GF-D8 (cell line): ENCODE measurements at places on chromosomes 2 and 18.

- DNase-seq = no peak
Observed at GRCh38 chr2:156687715-156688114, 251.5 kb downstream of the GPD2 start.

DNA sequence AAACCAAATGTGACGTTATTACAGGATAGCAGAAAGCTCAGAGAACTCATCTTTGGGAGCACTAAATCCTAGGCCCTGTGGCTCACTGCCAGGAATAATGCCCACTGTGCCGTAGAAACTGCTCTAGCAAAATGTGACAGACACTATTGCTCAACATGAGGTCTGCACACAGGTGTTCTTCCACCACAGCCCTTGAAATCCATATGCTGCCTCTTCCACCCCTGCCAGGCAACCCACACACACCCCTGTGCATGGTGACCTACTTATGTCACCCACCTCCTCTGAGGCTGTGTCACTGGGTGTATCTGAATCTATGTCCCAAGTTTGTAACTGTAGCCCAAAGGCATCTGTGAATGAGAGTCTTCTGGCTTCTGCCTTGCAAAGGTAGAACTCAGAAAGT, 66.1 kb upstream of the MBOAT2 start:
- no peak for DNase-seq

DNA sequence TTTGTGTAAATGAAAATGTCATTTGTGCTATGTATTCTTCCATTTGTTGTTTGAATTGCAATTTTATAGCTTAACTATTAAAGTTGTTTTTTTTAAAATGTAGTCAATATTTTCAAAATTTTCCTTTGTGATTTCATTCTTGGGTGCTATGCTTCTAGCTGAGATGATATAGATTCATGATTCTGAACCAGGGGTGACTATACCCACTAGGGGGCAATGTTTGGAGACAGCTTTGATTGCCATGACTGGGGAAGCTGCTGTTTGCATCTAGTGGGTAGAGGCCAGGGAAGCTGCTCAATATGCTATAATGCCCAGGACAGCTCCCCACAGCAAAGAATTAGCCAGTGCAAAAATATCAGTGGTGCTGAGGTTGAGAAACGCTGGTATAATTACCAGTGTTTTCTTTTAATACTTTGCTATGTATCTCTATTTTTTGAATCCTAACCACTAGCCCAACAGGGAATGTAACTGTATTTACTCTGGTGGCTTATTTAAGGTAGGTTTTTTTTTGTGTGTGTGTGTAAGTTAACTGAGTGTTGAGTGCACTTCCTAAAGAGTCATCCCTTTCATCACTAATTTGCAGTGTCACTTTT, 99.7 kb downstream of the MEP1B start:
- DNase-seq = no peak

DNA sequence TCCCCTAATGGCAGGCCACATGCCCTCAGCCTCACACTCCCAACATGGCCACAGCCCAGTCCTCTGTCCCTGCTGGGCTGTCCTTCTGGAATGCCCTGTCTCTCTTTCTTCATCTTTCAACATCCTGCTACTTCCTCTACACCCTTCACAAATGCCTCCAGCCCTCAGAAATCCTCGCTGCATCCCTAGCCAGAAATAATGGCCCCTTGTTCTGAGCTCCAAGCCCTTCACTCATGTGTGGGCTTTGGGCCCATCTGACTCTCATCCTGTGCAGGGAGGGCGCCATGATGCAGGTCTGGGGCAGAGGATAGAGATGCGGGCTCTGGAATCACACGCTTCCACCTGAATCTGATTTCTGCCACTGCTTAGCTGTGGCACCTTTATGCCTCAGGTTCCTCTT, 181.9 kb downstream of the TNS1 start:
- no peak for DNase-seq

DNA sequence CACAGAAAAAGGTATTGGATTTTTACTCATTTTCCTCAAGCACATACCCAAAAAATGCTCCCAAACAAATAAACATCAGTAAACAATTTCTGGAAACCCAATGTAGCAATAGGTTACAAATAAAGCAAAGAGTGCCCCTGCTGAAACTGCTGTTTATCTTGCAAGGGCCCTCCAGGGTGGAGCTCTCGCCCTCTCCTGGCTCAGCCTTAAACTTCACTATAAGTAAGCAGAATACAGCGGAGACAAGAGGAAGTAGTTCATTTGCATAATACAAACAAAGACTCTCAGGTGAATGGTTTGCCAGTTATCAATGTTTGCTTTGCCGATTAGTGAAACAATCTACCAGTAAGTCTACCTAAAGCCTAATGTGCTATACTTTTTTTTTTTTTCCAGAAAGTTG, 437.6 kb downstream of the DLGAP1 start:
- DNase-seq = no peak

- no peak for DNase-seq
Observed at GRCh38 chr2:30325600-30326328, 94.4 kb downstream of the LBH start.

- no peak for DNase-seq
Observed at GRCh38 chr2:237178396-237178795, 92.7 kb downstream of the COPS8 start.

GRCh38 chr2:17543848-17544247, 3.4 kb downstream of the VSNL1 start:
- no peak for DNase-seq

GRCh38 chr2:215760557-215760956, 252.8 kb downstream of the MREG start:
- DNase-seq = no peak

GRCh38 chr2:66021296-66021695, 413.6 kb upstream of the MEIS1 start:
- DNase-seq = no peak

GRCh38 chr2:38438883-38439612, 62.0 kb upstream of the ATL2 start:
- DNase-seq = no peak

- no peak for DNase-seq
Observed at GRCh38 chr2:18763338-18763737, 174.0 kb upstream of the NT5C1B start.

- DNase-seq = no peak
Observed at GRCh38 chr2:222440673-222441422, 16.5 kb downstream of the SGPP2 start.

DNA sequence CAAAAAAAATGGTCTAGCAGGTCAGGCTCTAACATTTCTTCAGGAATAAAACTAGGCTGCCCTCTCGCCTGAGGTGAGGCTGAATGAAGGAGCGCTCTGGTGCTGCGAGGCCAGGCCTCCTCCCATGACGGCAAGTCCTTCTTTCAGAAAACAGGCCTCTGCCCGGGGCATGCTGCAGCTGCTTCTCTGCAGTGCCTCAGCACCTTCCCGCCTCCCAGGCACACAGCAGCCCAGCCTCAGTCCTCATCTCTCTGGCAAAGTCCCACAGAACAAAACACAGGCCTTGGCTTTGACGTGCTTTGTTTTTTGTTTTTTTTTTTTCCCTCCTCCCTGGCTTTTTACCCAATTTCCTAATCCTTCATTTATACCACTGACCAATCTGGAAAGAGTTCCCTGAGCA, 74.8 kb downstream of the BCL11A start:
- no peak for DNase-seq

DNA sequence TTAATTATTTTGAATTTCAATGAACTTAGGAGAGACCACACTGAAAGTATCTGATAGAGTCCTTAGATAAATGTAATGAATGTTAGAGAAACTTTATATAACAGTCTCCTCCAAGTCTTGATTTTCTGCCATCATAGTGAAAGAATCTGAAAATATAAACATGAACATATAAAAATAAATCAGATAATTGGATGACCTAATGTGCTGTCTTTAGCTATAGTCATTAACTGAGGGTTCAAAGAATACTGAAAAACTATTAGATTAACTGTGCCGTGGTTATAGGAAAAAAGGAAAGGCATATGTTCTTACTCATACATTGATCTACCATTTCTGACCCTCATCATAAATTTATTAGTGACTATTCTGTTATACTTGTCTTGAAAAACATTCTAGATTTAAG, 47.0 kb upstream of the SPAG16 start:
- no peak for DNase-seq

DNA sequence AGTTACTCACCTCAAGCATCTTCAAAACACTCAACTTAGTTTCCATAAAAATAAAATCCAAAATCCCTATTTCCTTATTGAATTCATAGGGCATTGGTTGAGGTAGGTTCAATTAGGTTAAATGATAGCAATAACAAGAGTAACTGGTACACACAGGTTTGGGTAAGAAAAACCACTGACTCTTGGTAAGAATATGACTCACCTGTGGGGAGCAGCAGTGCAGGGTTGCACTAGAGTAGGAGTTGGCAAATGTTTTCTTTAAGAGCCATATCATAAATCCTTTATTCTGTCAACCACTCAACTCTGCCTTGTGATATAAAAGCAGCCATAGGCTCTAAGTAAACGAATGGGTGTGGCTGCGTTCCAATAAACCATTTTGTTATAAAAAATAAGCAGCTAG, 71.4 kb upstream of the CDH20 start:
- DNase-seq = no peak

DNA sequence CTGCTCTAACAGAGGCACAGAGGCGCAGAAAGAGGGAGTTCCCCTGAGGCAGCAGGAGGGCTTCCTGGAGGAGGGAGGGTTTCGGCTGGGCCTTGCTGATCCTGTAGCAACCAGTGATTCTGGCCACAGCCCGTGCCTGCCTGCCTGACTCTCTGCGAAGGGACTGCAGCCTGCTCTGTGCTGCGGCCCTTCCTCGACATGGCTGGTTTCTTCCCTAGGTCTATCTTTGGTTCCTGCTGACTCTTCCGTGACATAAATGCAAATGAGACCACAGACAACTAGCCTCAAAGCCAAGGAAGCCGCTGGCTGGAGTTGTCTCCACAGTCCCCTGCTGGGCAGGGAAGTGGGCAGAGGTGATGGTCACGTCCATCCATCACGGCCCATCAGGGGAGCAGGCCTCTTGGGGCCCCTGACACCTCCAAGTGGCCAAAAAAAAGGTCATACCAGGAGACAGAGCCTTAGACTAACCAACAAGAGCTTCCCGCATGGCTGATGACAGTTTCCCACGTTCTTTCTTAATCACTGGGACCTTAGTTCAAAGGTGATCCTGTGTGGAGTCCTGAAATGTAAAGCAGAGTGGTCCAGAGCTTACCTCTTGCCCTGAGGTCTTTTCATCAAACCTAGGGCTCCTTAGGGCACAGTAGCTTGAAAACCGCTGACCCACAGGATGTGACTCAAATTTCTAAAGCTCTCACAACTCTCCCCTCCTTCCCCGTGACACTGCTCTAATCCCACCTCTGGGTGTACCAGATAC, 55.3 kb downstream of the HS1BP3 start:
- DNase-seq = no peak

DNA sequence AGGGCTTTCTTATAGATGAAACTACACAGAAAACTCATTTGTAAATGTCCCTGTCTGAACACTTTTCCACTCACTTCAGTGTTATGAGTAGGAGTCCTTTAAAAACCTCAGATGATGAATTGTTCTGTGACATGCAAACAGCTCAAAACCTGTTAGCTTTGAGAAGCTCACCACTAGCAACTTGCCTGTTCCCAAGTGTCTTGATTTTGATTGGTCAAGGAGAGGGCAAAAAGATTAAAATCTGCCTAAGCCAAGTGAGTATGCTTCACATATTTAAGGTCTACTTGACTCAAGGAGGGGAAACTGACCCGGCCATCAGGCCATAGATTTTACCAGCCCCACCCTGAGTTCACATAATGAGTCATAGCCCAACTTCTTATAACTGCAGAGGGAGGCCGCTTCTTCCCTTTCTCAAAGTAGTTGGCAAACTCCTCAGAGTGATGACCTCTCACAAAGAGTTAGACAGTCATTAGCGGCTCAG, 45.2 kb upstream of the MEIS1 start:
- no peak for DNase-seq

- no peak for DNase-seq
Observed at GRCh38 chr2:150165442-150165841, 322.0 kb downstream of the RND3 start.

GRCh38 chr18:47909484-47909883, 21.0 kb downstream of the SMAD2 start:
- no peak for DNase-seq

- no peak for DNase-seq
Observed at GRCh38 chr2:166115589-166115988, 12.2 kb downstream of the SCN1A start.

DNA sequence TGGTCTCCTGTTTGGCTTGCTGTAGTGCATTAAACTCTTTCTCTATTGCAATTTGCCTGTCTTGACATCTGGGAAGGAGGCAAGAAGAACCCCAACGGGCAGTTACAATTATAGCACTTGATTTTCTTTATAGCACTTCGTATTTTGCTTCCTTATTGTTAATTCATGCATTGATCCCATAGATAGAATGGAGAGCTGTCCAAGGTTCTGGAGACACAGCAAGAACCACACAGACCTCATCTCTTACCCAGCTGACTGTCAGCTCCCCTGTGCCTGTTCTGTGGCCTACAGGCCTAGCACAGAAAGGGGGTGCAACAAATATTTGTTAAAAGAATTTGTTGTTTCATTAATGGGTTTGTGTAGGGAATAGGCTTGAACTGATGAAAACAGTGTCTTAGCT, 194.3 kb downstream of the GALNT1 start:
- DNase-seq = no peak

DNA sequence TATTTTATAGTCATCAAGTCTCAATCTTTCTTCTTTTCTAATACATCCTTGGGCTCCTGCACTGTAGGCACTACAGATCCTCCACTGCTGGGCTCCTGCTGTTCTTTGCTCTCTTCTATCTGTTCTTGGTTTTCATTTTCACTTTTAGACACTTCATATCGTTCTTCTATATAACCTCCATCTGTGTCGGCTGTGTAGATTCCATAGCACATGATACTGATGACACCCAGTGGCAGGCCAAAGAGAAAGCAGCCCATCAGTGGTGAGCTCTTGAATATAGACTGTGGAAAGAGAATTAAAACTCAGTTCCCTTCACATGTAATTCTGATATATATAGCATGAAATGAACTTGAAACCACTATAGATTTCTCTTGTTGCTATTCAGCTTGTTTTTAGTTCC, 38.0 kb downstream of the TMX3 start:
- DNase-seq = no peak

DNA sequence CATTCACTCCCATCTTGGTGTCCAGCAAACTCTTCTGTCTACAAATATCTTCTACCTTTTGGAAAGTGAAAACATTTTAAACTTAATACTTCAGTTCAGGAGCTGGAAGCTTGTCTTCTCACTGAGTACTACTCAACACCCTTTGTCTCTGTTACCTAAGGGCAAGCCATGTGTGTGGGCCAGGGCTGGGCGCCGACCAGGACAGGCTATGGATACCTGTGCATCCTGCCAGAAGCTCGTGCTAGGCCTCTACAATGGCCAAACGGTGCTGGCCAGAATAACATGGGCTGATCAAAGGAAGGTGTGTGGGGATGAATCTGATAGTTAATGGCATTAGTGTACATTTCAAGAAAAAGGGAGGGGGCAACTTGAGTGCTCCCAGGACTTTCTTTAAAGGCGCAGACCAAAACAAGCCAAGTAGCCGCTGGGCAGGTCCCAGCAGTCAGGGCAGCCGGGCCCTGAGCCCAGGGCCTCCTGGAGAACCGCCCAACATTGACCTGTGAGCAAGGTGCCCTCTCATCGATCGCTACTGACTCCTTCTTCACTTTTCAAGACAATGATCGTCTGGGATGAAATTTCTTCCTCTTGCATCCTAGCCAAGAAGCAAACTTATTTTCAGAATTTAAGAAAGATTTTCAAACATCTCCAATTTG, 29.0 kb upstream of the ID2 start:
- DNase-seq = no peak
